GM12878 (cell line): ENCODE measurements at places on chromosomes 5 and 9. TPM values are rescaled to one million over a fixed set of nuclear protein-coding genes. Genes with fewer than 3 reads are reported as not detected.

- no peaks in the 10 kb centered on the region for H3K36me3 ChIP-seq
- no peak overlapping the region for H3K4me3 ChIP-seq
- H3K4me1 ChIP-seq, result peaks cover 4% of the 10 kb centered on the region
- no peak overlapping the region for H3K27ac ChIP-seq
- DNase-seq, result no peak
These were observed 24.9 kb downstream of the FER start for GRCh38 chr5:108772626-108773025.

- no peaks in the 10 kb centered on the region for H3K36me3 ChIP-seq
- peak; percentile 65 for DNase-seq
- peak overlapping the region; percentile 14; the same call in 1 of the 2 replicates for H3K27ac ChIP-seq
- H3K4me1 ChIP-seq, result peaks cover 39% of the 10 kb centered on the region
- 0 out of 2 replicates have a peak overlapping the region, but pooled peaks have one; percentile 2 for H3K4me3 ChIP-seq
These were observed 15.0 kb upstream of the TEX48 start for GRCh38 chr9:114696814-114697544.

GRCh38 chr5:38853753-38854470 is 8.1 kb downstream of the OSMR start:
- no peak for DNase-seq
- no peak overlapping the region for H3K27ac ChIP-seq
- H3K27me3 ChIP-seq, result no peaks in the 10 kb centered on the region

DNA sequence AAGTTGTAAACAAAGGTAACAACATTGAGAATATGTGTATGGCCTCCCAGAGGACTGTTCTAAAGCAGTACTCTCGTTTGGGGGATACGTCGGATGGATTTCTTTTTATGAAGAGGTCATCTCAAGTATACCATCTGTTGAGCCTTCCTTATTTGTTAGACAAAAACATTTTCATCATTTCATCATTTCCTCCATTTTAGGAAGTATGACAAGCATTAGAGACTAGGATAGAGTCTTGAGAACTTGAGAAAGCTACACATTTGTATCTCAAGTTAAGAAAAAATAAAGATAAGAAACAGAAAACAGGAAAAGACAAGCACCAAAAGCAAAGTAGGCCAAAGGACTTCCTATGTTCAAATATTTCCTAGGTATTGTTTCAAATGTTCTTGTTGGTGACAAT is 307.0 kb downstream of the EFNA5 start:
- no peak overlapping the region for H3K4me3 ChIP-seq
- no peak overlapping the region for H3K27ac ChIP-seq
- H3K36me3 ChIP-seq, result no peaks in the 10 kb centered on the region
- H3K27me3 ChIP-seq, result no peaks in the 10 kb centered on the region
- DNase-seq, result no peak
- peaks cover 21% of the 10 kb centered on the region for H3K4me1 ChIP-seq

DNA sequence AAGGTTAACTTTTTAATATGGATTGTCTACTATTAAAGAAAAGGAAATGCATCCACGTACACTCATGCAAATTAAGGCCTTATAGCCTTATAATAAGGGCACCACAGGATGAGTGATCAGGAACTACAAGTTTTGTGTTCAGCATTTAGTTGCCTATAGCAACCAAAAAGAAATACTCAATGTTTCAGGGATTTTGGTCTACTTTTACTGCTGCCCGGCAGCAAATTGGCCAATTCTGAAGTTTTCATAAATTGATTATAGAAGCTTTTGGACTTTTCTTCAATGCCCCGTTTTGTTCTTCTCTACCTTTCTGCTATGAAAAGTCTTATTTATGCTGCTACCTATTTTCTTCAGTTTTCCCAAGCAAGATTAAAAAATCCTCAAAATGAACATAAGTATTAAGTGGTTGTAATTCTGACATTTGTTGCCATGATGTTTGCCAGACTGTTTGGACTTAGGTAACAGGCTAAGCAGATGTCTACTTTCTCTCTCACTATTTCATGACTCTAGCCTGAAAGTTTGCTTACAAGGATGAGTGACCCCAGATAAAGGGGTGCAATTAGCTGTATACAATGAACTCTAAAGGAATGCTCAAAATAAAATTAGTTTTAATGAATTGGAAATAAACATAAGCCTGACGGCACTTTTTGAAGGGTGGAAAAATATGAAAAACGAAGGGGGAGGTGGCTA is 391.5 kb upstream of the DAB2 start:
- H3K36me3 ChIP-seq, result no peaks in the 10 kb centered on the region
- H3K27me3 ChIP-seq, result no peaks in the 10 kb centered on the region
- no peak for DNase-seq
- H3K4me3 ChIP-seq, result no peak overlapping the region
- H3K4me1 ChIP-seq, result no peaks in the 10 kb centered on the region

- peaks cover 4% of the 10 kb centered on the region for H3K27me3 ChIP-seq
- no peak overlapping the region for H3K4me3 ChIP-seq
- no peaks in the 10 kb centered on the region for H3K4me1 ChIP-seq
- no peaks in the 10 kb centered on the region for H3K36me3 ChIP-seq
These were observed 5.7 kb upstream of the SLC25A48 start for GRCh38 chr5:135828782-135829127.

- no peaks in the 10 kb centered on the region for H3K36me3 ChIP-seq
- no peaks in the 10 kb centered on the region for H3K27me3 ChIP-seq
- H3K27ac ChIP-seq, result no peak overlapping the region
- DNase-seq, result no peak
These were observed 310.5 kb downstream of the CDH9 start for GRCh38 chr5:26727916-26728315.

DNA sequence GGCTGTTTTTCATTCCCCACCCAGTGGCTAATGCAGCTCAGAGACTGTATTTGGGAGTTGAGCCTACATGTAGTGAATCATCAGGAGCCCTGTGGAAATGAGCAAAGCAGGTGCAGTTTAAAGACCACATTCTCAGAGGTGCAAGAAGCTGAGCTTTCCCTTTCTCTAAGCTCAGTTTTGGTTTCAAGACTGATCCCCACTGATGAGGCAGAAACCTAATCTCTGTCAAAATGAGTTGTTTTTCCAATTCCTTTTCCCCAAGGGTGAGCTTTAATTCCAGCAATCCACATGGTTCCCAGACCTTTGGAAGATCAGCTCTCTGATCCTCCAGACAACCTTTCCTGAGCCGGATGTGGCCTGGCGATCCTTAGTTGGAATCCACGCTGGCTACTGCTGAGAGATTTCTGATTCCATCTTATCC is 420.5 kb downstream of the EBF1 start:
- no peak overlapping the region for H3K4me3 ChIP-seq
- H3K27me3 ChIP-seq, result no peaks in the 10 kb centered on the region

DNA sequence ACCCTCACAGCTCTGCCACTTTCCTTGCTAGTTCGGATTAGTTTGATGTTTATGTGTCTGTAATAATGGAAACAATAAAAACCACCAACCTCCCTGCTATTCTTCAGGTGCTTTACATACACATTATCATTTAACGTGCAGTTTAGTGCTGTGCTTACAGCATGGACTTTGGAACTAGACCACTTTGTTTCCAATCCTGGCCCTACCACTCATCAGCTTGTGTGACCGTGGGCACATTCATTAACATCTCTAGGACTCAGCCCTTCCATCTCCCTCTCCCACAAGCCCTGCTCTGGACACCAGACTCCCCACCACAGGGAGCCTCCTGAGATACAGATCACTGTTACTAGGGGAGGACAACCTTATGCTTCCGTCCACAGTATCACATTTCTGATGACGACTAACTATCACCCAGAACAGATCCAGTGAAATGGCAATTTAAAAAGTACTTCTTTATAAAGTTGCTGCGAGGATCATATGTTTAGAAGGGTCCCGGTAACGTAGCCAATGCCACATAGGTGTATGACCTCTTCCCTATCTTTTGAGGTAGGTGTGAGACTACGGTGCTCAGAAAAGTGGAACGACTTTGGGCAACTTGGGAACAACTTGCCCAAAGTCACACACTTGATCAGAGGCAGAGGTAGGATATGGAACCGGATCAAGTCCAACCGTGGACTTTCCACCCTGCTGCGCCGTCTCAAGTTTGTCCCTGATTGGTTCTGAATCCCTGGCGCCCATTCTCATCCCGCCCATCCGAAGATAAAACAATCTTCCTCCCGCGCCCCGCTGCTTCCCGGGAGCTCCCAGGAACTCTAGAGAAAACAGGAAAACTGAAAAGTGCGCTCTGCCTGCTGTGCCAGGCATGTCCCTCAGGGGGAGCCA is 132.4 kb upstream of the NIPBL start:
- no peak for DNase-seq
- 0 out of 2 replicates have a peak, but pooled peaks cover 3% of the 10 kb centered on the region for H3K27me3 ChIP-seq
- H3K4me1 ChIP-seq, result peaks cover 5% of the 10 kb centered on the region; the same call in 1 of the 2 replicates
- peak overlapping the region; percentile 59 for H3K4me3 ChIP-seq
- no peak overlapping the region for H3K27ac ChIP-seq

DNA sequence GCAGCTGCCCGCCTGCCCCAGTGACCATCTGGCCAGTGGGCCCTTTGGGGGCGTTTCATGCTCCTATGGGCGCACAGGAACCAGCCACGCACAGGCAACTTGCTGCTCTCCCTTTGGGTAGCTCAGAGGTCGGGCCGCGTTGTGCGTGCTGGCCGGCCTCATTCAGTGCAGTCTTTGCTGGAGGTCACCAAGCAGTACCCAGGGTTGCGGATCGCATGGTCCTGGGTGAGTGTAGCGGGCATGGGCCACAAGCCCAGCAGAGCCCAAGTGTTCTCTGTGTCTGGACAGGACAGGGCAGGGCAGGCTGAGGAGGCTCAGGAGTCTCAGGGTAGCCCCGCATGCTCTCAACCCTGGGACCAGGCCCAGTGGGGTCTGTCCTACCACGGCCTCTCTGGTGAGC is 9.9 kb upstream of the MRNIP start:
- H3K4me3 ChIP-seq, result no peak overlapping the region
- DNase-seq, result no peak
- no peak overlapping the region for H3K27ac ChIP-seq
- H3K4me1 ChIP-seq, result no peaks in the 10 kb centered on the region
- peaks cover 9% of the 10 kb centered on the region for H3K36me3 ChIP-seq
- H3K27me3 ChIP-seq, result no peaks in the 10 kb centered on the region

Gene PRR16
- total RNA-seq, result not detected in 2 replicates

Gene NDUFA8
- 59.1 and 59.2 TPM in 2 replicates for total RNA-seq

Gene ZNF454
- total RNA-seq, result not detected in 2 replicates

Gene MYMK
- not detected in 2 replicates for total RNA-seq

Gene NR6A1
- 8.7 and 9.2 TPM in 2 replicates for total RNA-seq

Gene PCDHA1
- total RNA-seq, result not detected in 2 replicates
